DMS79 treated with DMSO at 0.1 percent for 48 hours (cell line): ENCODE measurements at places on chromosomes 5 and 9.

DNA sequence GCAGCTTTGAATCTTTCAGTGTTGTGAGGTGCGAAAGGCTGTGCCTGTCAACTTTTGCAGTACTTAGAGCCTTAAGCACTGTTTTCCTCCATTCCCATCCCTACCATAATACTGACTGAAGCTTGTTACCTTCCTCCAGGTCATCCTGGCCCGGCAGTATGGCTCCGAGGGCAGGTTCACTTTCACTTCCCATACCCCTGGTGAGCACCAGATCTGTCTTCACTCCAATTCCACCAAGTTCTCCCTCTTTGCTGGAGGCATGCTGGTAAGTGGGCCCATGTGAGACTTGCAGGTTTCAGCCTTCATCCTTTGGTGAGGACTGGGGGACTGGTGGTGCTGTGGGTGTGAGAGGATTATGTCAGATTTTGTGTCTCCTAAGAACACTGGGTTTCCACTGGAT, 1.5 kb downstream of the TMED9 start:
- DNase-seq = no peak

DNA sequence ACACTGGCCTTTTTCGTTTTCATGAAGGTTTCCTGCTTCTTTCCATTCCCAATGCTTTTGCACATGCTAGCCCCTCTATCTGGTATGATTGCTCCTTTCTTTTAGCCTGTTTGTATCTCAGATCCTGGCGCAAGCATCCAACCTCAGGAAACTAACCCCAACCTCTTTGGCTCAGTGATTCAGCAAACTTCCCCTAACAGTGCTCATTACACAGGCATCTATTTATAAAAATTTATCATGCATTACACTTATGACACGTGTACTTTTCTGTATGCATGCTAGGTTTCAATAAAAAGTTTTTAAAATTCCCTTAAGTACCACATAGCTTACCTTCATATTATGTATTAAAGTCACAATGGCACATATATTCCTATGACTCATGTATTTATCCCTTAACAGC, 218.9 kb downstream of the EPB41L4A start:
- DNase-seq = no peak

- peak; percentile 49 for DNase-seq
Measured at GRCh38 chr5:34608859-34609648, 47.1 kb upstream of the RAI14 start.

DNA sequence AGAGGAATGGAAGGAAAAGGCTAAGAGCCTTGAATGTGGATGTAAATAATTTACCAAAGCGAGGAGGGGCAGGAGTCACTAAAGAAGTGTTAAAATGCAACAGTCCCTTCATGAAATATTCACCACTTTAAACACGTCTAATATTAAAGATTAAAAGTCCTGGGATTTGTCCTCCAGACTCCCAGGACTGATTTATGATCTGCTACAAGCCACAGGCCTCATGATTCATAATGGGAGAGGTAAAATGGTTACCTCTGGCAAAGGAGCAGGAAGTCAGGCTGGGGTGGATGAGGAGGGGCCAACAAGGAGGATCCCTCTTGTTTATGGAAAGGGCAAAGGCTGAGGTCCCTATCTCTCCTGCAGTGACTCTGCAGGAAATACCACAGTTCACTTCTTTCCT, 292.4 kb downstream of the TRIM32 start:
- no peak for DNase-seq

GRCh38 chr9:131036529-131037334, 27.8 kb downstream of the LAMC3 start:
- DNase-seq = no peak

DNA sequence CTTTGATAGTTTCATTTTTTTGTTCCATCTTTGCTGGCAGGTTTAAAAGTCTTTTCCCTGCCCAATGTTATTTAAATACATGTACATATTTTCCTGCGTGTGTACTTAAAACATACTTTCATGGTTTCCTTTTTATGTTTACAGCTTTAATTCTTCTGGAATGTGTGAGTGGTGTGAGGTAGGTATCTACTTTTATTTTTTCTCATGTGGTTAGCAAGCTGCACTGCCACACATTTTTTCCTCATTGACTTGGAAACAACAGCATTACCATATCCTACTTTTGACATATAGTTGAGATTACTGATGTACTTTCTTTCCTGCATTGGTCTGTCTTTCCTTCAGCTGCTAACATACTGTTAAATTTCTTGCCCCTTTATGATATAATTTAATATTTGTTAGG, 51.4 kb upstream of the COL15A1 start:
- no peak for DNase-seq

- no peak for DNase-seq
Measured at GRCh38 chr5:74212336-74212735, 428.2 kb downstream of the ENC1 start.

- no peak for DNase-seq
Measured at GRCh38 chr5:17794201-17794600, 159.9 kb downstream of the TAF11L14 start.

- no peak for DNase-seq
Measured at GRCh38 chr9:104914466-104914865, 13.5 kb downstream of the ABCA1 start.
